Thyroid gland (tissue), 4 donors: ENCODE measurements at places on chromosomes 1 and 21. TPM values are rescaled to one million over a fixed set of nuclear protein-coding genes. Genes with fewer than 3 reads are reported as not detected.

- DNase-seq, result no peak
These were observed 2.2 kb downstream of the TLR5 start for GRCh38 chr1:223140611-223141405.

DNA sequence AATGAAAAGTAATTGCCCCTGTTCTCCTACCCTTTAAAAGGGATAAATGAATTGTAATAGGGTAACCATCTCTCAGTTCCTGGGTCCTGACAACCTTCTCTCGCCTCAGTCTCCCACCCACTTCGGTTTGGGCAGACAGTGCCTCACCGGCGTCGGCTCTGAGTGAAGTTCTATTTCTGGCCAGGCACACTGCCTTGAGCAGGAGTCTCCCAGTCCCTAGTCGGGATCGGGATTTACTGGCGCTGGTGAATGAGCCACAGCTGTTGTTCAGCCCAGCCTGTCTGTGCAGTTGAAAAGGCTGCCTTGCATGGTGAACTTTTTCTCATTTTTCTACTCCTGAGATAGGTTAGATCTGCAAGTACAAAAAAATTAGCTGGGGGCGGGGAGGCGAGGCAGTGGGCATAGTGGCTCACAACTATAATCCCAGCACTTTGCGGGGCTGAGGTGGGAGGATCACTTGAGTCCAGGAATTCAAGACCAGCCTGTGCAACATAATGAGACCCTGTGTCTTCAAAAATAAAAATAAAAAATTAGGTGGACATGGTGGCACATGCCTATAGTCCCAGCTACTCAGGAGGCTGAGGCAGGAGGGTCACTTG is 7.4 kb downstream of the PLEKHM2 start:
- no peak for DNase-seq

- DNase-seq, result no peak
These were observed 59.9 kb upstream of the ERRFI1 start for GRCh38 chr1:8086055-8086454.

The PADI4 gene
- total RNA-seq, result not detected

The ZNF648 gene
- total RNA-seq, result not detected
